Liver (tissue), 10 donors: ENCODE measurements at places on chromosomes 4 and X. TPM values are rescaled to one million over a fixed set of nuclear protein-coding genes. Genes with fewer than 3 reads are reported as not detected.

Gene GRIA3
- total RNA-seq = 1.5 TPM

GRCh38 chrX:150602296-150602695, 33.9 kb downstream of the MTM1 start:
- H3K36me3 ChIP-seq = peaks cover 8% of the 10 kb centered on the region
- H3K4me1 ChIP-seq = no peaks in the 10 kb centered on the region
- no peak overlapping the region for H3K4me3 ChIP-seq
- DNase-seq = no peak

DNA sequence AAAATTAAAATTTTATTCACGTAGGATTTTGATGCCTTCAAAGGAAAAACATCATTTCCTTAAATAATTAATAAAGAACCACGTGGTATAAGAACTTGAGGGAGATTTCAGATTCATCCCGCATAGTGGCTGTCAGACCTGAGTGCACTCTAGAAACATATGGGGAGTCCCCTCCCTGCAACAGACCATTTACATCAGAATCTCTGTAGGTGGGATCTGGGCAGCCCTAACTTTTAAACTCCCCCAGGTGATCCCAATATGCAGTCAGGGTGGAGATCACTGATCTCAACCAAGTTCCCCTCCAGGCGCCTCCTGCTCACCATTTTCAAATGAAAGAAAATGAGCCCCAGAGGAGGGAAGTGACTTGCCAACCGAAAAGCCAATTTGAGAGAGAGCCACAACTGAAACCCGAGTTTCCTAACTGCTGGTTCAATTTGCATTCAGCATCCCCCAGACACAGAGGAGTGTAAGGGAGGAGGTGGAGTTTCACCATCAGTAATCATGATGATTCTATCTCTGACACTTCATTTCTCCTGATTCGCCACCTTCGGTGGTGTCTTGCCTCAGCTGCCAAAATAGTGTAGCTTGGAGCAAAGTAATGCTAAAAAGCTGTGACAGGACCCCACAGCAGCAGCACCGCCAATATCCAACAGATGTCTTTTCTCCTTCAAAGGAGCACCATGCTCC, 11.4 kb downstream of the RNF150 start:
- H3K4me3 ChIP-seq = no peak overlapping the region
- no peaks in the 10 kb centered on the region for H3K4me1 ChIP-seq
- no peaks in the 10 kb centered on the region for H3K36me3 ChIP-seq
- no peak overlapping the region for H3K27ac ChIP-seq
- no peaks in the 10 kb centered on the region for H3K27me3 ChIP-seq

- H3K4me3 ChIP-seq = no peak overlapping the region
- no peaks in the 10 kb centered on the region for H3K27me3 ChIP-seq
- H3K36me3 ChIP-seq = no peaks in the 10 kb centered on the region
- DNase-seq = no peak
- no peaks in the 10 kb centered on the region for H3K4me1 ChIP-seq
These were observed 20.9 kb downstream of the SGMS2 start for GRCh38 chr4:107845681-107846080.

DNA sequence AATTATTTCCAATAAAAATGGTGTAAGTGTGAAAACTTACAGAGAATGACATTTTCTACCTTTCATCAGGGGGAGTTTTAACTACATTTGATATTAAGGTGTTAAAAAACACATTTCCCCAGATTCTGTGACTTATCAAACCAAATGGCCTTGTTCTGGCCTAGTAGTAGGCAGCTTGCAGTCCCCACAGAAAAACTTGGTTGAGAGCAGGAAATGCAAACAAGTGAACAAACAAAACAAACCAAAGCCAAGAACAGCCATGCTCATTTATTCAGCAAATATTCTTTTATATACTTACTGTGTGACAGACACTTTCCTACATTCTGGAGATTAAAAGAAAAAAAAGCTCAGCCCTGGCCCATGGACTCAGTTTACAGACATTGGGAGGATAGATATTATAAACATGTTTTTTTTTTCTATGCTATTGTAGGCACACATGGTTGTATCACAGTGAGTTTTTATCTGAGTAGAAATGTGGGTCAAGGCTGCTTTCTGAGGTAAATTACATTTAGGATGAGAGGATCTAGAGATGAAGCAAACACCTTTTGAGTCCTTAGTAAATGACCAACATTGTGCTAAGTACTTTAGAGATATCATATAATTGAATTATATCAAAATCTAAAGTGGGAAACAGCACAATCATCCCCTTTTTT, 449.2 kb upstream of the AADAT start:
- no peak overlapping the region for H3K27ac ChIP-seq
- H3K27me3 ChIP-seq = no peaks in the 10 kb centered on the region
- H3K36me3 ChIP-seq = no peaks in the 10 kb centered on the region
- no peaks in the 10 kb centered on the region for H3K4me1 ChIP-seq
- no peak for DNase-seq

DNA sequence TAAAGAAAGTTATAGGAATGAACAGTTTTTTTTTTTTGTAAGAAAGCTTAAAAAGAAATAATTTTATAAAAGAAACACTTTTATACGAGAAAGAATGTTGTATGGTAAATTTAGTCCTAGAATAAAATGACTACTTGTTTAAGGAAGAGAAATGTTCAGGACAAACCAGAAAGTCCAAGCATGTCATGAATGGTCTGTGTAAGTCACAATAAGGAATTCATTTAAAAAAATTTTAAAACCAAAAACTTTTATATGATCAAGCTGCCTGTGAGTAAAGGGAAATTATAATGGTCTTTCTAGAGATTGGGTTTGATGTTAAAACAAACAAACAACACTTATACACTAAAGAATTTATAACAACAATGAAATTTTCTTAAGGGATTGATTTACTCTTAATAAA, 858.9 kb upstream of the PCDH7 start:
- no peaks in the 10 kb centered on the region for H3K4me1 ChIP-seq
- no peaks in the 10 kb centered on the region for H3K36me3 ChIP-seq
- no peaks in the 10 kb centered on the region for H3K27me3 ChIP-seq
- no peak overlapping the region for H3K27ac ChIP-seq
- no peak for DNase-seq

Gene F11
- total RNA-seq = 54.6 TPM

- DNase-seq = no peak
- H3K27me3 ChIP-seq = peaks cover 6% of the 10 kb centered on the region
- no peak overlapping the region for H3K27ac ChIP-seq
- H3K4me3 ChIP-seq = no peak overlapping the region
These were observed 139.4 kb upstream of the CXorf66 start for GRCh38 chrX:140104760-140105159.

GRCh38 chr4:126533146-126533805, 1099.5 kb upstream of the INTU start:
- no peak overlapping the region for H3K27ac ChIP-seq
- no peak overlapping the region for H3K4me3 ChIP-seq
- H3K4me1 ChIP-seq = no peaks in the 10 kb centered on the region
- H3K36me3 ChIP-seq = no peaks in the 10 kb centered on the region
- no peak for DNase-seq

GRCh38 chrX:115233497-115234455, at the start of gene LRCH2:
LRCH2 (minus strand) TSS chrX:115234096; CDS start chrX:115234041, 55 bp downstream.
- H3K36me3 ChIP-seq = no peaks in the 10 kb centered on the region
- H3K4me3 ChIP-seq = no peak within 1 kb of the TSS
- DNase-seq = no peak
- H3K27me3 ChIP-seq = no peaks in the 10 kb centered on the region

Gene YY2
- total RNA-seq = 2.8 TPM

DNA sequence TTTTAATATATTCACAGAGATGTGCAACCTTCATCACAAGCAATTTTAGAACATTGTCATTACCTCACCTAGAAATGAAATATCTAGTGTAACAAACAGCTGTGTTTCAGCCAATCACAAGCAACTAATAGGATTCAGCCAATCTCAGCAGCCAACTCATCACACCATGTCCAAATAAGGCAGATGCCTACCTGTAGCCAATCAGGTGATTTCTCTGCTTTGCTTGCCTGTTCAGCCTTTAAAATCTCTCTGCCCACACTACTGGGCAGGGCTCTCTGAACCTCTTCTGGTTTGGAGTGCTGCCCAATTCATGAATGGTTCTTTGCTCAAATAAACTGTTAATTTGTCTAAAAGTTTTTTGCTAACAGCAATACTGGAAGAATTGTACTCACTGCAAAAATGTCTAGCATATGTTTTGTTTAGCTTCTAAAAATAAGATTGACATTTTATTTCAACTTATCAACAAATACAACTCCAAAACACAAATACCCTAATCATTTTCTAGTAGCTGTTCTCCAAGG, 52.4 kb upstream of the IGFBP7 start:
- no peak overlapping the region for H3K27ac ChIP-seq
- no peaks in the 10 kb centered on the region for H3K27me3 ChIP-seq
- DNase-seq = no peak
- H3K4me1 ChIP-seq = peaks cover 10% of the 10 kb centered on the region
- H3K36me3 ChIP-seq = no peaks in the 10 kb centered on the region
- H3K4me3 ChIP-seq = no peak overlapping the region

GRCh38 chr4:129345609-129346008, 249.7 kb downstream of the C4orf33 start:
- H3K36me3 ChIP-seq = no peaks in the 10 kb centered on the region
- DNase-seq = no peak
- peaks cover 4% of the 10 kb centered on the region for H3K4me1 ChIP-seq
- H3K27ac ChIP-seq = no peak overlapping the region
- no peaks in the 10 kb centered on the region for H3K27me3 ChIP-seq
- H3K4me3 ChIP-seq = no peak overlapping the region
